CD4-positive, alpha-beta T cell treated with Interleukin-17A for 4 hours (primary cell): ENCODE measurements at places on chromosomes 3 and 15.

DNA sequence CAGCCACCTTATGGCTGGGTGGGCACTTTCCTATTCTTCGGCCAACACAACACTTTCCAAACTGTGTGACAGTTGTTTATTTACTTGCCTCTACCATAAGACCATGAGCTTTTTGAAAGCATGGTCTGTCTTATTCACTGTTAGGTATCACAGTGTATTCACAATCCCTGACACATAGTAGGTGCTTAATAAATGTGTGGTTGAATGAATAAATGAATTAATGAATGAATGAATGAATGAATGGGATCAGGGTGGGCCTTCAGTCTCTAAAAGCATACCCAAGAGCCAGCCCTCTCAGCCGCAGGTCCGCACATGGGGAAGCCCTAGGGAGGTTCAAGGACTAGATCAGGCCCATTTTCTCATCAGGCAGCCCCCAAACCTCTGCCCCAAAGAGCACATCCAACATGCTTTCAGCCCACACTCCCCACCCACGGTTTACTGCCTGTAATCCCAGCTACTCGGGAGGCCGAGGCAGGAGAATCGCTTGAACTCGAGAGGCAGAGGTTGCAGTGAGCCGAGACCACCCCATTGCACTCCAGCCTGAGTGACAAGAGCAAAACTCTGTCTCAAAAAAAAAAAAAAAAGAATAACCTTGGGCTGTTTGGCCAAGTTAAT, 95.9 kb downstream of the LIPC start:
- DNase-seq, result no peak

DNA sequence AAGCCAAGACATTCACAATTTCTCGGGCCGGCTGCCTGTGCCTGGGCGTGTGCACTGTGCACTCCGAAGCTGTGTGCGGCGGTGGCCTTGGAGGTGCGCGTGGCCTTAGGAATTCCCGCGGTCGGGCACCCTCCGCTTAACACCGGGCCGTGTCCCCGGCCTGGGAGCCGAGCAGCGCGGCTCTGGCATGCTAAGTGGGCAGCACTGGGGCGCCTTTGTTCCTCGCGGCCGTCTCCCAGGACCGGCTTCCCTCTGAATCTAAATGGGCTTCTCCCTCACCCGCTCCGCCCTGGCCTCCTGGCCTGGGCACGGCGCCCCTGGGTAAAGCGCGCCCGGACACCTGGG, 498 bp upstream of the ARNT2 start:
- DNase-seq, result no peak

DNA sequence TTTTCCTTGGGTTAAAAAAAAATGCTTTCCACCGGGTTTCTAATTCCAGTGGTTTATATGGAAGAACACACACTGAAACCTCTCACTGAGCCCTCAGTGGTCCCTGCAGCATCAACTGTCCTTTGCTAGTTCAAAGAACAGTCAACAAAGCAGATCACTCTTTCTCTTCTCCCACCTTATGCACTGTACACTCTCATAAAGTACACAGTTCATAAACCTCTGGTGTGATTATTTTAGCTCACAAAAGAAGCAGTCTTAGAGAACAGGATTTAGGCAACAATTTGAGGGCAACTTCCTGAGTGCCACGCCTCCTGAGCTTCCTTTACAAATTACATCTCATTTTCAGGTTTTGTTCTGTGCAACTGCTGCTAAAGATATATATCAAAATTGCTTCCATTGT, 728.4 kb upstream of the GOLIM4 start:
- no peak for DNase-seq

- no peak for DNase-seq
These were observed 11.4 kb upstream of the MEX3B start for GRCh38 chr15:82056958-82057823.

DNA sequence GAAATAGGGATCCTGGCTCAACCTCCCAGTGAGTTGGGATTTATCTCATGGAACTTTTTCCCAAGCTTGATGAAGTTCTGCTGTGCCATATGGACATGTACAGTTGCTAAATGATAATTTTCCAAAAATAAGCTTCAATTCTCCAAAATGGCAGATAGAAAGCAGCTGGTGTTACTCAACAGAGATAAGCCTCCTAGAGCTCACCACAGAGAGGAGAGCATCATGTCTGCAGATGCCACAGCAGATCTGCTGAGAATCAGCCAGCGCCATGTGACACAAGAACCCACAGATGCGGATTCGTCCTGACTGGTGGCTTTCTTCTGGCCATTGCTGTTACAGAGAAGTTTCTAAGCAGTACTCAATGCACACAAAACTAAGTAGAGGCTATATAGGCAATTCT, 50.6 kb downstream of the AGTR1 start:
- no peak for DNase-seq

GRCh38 chr3:110491413-110491812, 580.2 kb upstream of the NECTIN3 start:
- DNase-seq, result no peak

DNA sequence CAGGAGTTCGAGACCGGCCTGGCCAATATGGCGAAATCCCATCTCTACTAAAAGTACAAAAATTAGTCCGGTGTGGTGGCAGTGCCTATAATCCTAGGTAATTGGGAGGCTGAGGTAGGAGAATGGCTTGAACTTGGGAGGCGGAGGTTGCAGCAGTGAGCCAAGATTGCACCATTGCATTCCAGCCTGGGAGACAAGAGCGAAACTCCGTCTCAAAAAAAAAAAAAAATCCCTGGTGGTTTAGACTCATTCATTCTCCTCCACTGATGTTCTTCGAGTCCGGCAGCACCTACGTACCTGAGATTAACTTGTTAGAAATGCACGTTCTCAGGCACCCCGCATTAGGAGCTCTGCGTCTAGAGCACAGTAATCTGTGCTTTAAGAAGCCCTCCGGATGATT, 3.7 kb downstream of the MCTP2 start:
- DNase-seq, result no peak

DNA sequence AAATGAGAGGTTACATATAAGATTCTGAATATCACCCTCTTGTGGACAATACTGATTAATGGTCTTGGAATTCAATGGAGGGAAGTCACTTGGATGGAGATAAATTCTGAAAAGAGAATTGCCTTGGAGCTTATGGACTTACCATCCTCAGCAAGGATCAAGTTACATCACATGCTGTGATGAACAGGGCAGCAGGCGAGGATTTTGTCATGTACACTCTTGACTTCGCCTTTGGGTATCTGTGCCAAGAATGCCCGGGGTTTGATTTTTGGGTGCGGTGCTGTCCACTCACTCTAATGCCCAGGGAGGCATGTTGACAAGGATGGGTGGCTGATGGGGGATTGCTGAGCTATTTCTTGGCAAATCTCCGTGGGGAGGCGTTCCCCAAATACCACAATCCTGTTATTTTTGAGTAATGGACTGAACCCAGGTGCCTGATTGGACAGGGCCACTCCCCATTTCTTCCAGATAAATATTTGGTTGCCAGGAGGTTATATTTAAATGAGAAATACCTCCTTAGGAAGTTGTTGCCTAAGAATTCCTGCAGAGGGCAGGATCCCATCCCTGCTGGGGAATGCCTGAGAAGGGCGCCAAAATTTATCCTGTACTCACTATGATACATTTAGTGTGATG, 96.3 kb downstream of the TPRG1 start:
- DNase-seq, result no peak

- DNase-seq, result no peak
These were observed 3.7 kb downstream of the IFT80 start for GRCh38 chr3:160395297-160395696.

DNA sequence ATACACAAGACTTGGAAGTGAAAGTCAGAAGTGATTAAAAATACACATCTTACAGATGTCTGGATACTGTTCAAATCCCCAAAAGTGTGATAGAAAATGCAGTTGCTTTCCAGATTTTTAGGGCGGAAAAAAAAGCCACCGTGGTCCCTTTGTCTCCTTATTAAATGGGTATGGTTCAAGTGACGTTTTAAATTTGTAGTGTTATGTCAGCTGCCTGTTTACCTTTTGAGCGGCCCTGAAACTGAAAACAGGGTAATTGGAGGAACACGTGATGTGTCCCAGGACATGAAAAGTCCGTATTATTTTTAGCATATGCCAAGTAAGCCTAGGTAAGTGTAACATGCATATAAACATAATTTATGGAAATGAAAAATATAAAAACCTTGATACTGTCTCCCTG, 109.0 kb upstream of the PDZRN3 start:
- no peak for DNase-seq

GRCh38 chr3:72375237-72376076, 472.8 kb downstream of the SHQ1 start:
- peak; percentile 27 for DNase-seq

DNA sequence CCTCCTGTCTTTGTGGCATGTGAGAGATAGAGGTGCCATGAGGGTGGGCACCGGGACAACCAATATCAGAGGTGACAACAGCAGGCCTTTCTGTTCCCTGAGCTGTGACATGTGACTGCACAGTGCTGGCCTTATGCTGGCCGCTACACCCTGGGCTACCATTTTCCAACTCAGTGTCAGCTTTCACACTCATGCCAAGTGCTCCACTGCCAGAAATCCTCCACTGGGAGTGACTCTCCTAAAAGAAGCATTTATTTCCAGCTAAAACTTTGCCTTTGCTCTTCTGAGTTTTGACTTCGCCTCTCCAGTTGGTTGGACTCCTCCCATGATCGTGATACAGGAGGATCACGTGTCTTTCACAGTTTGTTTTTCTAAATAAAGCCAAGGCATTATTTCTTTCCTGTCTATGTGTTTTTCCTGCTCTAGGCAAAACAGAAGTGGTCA, 31.4 kb downstream of the CA12 start:
- no peak for DNase-seq

DNA sequence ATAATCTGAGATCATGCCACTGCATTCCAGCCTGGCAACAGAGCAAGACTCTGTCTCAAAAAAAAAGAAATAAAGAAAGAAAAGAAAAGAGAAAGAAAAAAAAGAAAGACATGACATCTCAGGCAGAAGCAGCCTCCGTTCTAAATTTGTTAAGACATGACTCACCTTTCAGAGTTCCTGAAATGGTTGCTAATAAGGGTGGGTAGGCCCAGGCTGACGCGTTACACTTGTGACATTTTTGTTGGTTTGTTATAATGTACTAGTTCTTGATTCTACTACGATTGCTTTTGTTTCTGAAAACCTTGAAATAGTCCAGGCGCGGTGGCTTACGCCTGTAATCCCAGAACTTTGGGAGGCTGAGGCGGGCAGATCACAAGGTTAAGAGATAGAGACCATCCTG, 21.0 kb downstream of the SLC25A20 start:
- DNase-seq, result no peak

DNA sequence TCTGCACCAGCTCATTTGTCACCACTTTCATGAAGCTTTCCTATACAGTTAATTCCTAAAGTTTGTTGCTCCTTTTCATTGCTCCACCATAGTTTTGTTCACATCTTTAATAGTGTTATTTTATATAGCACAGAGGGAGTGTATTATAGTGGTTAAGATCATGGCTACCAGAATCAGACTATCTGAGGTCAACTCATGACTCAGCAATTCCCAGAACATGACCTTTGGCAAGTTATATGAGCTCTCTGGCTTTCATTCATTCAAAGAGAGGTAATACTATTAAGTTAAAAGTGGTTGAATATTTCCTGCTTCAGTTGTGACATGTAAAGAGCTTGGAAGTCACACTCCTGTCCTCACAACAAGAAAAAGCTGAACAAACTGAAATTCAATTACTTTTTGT, 1073.5 kb downstream of the NAALADL2 start:
- no peak for DNase-seq

DNA sequence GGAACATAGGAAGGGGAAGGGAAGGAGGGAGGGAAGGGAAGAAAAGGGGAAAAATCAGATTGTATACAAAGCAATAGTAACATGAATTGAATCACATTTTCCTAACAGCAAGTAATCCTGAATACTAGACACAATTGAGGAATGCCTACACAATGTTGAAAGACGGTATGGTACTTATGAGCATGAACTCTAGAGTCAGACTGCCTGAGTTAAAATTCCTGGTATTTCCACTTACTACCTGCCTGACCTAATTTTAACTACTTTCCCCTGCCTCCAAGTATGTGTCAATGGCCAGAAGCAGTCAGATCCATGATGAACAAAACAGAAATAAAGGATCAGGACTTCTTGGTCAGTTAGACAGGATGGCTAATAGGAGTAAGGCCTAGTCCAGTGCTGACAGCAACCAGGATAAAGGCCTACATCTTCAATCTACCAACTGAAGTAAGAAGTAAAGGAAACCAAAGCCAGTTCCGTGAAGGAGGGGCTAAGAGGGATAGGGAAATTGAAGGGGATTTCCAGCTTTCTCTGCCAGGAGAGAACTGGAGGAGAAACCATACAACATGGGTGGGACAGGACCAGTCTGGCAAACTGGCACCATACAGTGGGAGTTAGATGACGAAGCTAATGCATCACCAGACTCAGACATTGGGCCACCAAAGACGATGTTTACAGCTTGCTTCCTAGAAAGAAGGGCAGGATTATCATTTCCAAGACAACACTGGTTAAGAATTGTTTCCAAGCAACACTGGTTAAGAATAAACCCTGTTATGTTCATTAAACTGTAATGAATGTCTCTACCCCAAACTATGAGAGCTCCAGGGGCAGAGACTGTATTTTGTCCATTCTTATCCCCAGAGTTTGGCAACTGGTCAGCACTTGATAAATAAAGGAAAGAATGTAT, 151.6 kb upstream of the UBE2E2 start:
- DNase-seq, result no peak

DNA sequence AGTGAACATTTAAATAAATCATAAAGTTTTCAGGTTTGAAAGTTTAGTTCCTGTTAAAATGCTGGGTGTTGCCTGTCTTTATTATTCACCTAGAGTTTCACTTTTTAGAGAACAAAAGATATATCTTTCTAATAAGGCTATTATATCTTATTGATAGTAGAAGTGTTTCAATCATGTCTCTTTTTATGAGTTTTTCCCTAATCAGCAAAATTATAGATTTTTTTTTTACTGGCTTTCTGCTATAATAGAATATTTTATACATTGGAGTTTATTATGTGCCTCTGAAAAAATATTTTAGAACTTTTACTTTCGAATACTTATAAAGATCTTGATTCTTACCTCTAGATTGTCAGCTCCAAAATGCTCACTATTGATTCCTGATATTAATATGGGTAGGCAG, 131.5 kb downstream of the BBX start:
- DNase-seq, result no peak

GRCh38 chr15:88865498-88866099, 29.7 kb downstream of the HAPLN3 start:
- DNase-seq, result no peak

- DNase-seq, result no peak
These were observed 162.9 kb upstream of the PDZRN3 start for GRCh38 chr3:73787620-73788019.

- DNase-seq, result no peak
These were observed 17.7 kb downstream of the GOLGA8S start for GRCh38 chr15:23372284-23372683.

DNA sequence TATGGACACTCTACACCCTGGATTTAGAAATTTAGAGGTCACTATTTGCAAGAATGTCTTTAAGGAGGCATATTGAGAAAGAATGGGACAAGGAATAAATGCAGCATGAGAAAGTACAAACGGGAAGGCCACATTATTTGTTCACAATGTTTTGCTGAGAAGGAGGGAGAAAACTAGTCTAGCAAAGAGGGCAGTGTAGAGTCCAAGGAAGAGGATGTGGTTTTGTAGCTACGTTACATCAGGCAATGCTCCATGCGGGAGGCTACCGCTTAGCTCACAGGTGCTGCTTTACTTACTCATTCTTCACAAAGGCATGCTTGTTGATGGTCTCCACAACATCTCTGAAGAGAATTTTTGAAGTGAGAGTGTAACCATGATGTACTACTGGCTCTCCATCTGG, 191.1 kb downstream of the PLCH1 start:
- no peak for DNase-seq

GRCh38 chr3:138888560-138888959, 53.8 kb upstream of the PIK3CB start:
- no peak for DNase-seq
